Body of pancreas (tissue), 4 donors: ENCODE measurements at places on chromosomes 3 and 15. TPM values are rescaled to one million over a fixed set of nuclear protein-coding genes. Genes with fewer than 3 reads are reported as not detected.

Gene ECE2
- 11.7 TPM for total RNA-seq

Gene RAMAC
- total RNA-seq = 9.1 TPM

- DNase-seq = no peak
Measured at GRCh38 chr3:184512621-184513020, 49.0 kb upstream of the EPHB3 start.

DNA sequence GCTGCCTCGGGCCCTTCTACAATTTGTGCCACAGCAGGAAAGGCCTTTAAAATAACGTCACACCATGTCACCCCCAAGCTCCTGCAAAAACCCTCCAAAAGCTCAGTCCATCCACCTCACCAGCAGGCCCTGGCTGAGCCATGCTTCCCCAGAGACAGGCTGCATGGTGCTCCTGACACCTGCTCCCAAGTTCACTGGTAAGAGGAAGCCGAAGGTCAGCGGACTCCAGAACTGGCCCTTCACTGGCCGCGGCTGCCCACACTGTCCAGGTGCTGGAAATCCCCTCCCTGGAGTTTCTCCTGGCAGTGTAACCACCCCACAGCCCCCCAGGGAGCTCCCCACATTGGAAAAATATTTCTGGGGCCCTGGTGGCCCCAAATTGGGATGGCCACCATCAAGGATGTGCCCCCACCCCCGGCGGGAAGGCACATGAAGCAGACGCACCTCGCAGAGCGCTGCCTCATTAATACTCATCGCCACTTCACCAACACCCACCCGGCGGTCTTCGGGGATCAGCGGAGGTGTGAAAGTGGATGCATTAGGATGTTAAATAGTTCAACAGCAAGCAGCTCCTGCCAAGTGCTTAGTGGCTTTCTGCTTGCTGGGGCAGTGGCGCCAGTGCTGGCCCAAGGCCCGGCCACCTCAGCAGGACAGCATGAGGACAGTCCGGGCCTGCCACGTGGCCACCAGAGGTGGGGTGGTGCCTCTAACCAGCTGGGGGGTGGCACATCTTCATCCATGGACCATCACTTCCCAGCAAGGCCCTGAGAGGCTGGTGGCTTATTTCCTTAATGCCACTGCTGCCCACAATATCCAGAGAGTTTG lies 146.1 kb upstream of the IQSEC1 start:
- peak; percentile 63 for DNase-seq

- DNase-seq = no peak
Measured at GRCh38 chr3:84727616-84728015, 231.2 kb upstream of the CADM2 start.

- peak; percentile 74 for DNase-seq
Measured at GRCh38 chr3:173395412-173396181, 1.9 kb upstream of the NLGN1 start.

Gene LZTFL1
- 12.5 TPM for total RNA-seq

GRCh38 chr15:25701721-25702465 lies 161.2 kb downstream of the ATP10A start:
- DNase-seq = no peak

Gene KLHL24
- total RNA-seq = 22.7 TPM

DNA sequence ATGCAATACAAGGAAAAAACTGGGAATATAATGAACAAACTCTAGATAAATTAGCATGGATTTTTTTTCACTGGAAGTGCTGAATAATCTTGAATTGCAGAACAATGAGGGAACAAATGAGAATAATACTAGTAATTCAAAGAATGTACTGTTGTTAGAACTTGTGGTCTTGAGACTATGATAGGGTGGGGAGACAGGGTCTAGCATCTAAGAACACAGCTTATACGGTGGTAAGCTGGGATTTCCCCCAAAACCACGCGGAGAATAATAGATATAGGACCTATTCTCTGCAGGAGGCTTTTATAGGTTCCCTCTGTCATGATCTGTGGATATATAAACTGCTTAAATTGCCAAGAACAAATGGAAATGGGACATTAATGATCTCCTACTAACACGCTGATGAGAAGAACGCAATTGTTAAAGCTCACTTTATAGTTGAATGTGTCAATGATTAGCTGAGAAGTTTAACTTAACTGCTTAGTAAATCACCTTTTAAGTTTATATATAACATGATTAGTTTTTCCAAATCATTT lies 692.3 kb downstream of the ZPLD1 start:
- DNase-seq = no peak

Gene PEX11A
- 14.5 TPM for total RNA-seq

Gene ACOX2
- total RNA-seq = 2.3 TPM

DNA sequence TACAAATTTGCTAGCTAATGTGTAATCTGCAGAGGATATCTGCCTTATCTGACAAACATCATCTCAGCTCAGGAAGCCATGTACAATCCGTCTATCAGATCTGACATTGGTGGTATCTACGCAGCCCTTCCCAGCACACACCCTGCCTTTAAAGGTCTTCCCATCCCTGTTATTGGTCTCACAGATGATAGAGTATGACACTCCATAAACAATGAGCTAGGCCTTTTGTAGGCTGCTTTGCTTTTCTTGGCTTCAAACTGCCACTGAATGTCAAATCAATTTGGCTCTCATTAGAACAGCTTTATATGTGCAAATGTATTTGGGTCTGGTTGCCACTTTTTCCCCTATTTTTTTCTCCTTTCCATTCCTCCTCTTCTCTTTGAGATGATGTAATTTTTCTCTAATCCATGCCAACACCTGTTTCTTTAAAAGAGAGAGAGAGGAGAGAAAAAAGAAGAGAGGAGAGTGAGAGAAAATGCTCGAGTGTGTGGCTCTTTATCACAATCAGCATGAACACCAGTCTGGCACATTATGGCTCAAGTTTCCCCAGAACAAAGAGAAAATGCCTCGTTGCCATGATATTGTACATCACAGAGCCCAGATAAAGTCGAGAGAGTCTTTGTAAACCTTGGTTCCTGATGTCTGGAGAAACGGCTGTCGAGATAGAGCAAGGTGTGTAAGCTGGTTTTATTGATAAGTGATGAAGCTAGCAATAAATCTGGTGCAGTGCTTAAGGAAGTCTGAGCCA lies 80.8 kb upstream of the DPH6 start:
- DNase-seq = no peak

Gene UBXN7
- 11.2 TPM for total RNA-seq

- no peak for DNase-seq
Measured at GRCh38 chr3:118171236-118171852, 863.3 kb downstream of the IGSF11 start.

GRCh38 chr3:8152821-8153418 lies 348.7 kb upstream of the LMCD1 start:
- DNase-seq = no peak

DNA sequence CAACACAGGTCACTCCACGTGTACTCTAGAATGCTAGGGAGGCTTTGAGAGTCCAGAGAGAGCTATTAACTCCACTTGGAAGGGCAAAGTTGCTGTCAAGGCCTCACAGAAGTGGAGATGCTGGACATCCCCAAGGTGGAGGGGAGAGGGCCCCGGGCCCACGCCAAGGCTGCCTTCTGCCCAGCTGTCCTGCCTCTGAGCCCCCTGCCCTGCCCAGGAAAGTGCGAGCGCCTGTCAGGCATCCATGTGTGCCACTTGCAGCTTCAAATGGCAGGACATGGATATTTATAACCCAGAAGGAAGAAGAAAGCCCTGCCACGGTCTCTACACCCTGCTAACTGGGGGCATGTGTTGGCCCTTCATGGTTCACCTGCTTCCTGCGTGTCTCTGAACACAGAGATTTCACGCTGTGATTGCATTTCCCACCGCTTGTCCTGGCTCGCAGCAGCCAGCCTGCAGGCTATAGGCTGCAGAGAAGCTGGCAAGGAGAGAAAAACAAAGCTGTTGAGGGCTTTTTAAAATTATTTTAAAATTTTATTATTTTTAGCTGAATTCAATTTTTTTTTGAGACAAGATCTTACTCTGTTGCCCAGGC lies 17.0 kb downstream of the ANKDD1A start:
- no peak for DNase-seq

DNA sequence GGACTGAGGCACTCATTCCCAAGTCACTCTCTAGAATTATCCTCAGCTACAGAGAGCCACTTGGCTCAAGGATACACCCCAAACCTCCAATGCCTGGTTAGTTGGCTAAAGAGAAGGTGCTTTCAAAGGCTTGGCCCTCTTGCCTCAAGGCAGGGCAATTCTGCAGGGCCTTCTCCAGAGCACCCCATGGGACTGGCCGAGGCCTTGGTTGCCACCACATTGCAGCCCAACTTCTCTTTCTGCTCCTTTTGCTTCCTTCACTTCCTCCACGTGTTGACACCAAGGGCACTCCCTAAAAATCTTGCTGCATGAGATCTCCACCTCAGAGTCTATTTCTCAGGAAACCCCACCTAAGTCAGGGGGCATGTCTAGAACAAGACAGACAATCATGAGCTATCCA lies 36.7 kb downstream of the MEGF11 start:
- no peak for DNase-seq

GRCh38 chr3:195549931-195550519 lies 6.9 kb upstream of the PPP1R2 start:
- DNase-seq = no peak

DNA sequence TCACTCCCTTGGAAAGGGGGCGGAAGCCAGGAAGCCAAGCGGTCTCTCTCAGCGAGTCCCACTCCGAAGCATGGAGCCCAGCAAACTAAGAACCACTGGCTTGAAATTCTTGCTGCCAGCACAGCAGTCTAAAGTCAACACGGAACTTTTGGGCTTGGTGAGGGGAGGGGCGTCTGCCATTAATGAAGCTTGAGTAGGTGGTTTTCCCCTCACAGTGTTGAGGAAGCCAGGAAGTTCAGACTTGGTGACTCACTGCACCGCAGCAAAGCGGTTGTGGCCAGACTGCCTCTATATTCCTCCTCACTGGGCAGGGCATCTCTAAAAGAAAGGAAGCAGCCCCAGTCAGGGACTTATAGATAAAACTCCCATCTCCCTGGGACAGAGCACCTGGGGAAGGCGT lies 665.4 kb upstream of the CBLB start:
- no peak for DNase-seq

DNA sequence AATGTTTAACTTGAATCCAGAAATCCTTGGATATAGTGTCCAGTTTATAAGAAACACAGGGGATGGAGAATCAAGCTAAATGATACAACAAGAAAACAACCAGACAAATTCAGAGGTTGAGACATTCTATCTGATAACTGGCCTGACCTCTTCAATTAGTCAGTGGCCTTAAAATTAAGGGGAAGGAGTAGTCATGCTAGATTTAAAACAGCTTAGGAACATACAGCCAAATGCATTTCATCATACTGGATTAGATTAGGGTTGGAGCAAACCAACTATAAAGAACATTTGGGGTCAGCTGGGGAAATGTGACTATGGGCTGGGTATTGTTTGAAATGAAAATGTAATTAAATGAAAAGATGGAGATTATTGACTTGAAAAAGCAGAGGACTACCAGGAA lies 53.3 kb downstream of the PPARG start:
- no peak for DNase-seq

GRCh38 chr3:63441262-63441661 lies 163.2 kb downstream of the SYNPR start:
- DNase-seq = no peak

Gene POLQ
- total RNA-seq = 0.66 TPM

- DNase-seq = no peak
Measured at GRCh38 chr3:169836078-169836941, 23.6 kb upstream of the LRRC34 start.

DNA sequence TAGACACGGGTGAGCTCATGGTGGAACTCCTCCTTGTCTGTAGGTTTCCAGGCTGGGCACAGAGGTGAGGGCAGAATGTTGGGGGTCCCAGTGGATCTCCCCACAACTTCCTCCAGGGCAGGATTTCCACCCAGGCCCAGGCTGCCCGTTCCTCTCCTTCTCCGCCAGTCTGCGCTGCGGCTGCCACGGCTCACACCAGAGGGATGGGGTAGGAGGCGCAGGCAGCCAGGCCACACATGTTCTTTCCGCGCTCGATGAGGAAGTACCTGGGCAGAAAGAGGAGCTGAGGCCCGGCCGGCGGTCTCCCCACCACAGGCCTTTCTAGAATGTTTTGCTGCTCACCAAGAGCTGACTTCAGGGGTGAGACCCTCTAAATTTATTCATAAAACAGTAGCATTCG lies 22.9 kb downstream of the CTSH start:
- no peak for DNase-seq

Gene LRRN1
- 1.6 TPM for total RNA-seq

Gene MYEF2
- 12.9 TPM for total RNA-seq

DNA sequence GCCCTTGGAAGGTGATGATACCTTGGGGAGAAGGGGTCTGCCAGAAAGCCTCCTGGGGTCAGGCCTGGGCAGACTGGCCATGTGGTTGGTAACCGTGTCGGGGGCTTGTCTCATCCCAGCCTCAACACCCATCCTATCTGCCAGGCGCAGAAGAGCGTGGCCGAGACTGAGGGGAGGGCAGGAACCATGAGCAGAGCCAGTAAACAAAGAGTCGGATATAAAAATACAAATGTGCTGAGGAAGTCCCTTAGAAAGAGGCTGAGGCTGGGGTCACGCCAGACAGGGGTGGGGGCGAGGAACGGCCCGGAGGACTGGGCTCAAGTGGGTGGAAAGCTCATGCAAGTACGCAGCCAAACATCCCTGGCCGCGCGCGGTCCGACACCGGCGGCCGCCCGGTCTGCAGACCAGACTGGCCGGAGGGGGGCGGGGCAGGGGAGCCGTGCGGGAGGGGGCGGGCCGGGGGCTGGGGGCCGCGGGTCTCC lies 1.9 kb downstream of the CAMK2N2 start:
- DNase-seq = no peak

Gene C3orf49
- not detected for total RNA-seq

Gene ISG20
- total RNA-seq = 25.4 TPM

GRCh38 chr15:81728726-81729125 lies 317.1 kb downstream of the MEX3B start:
- DNase-seq = no peak

- DNase-seq = no peak
Measured at GRCh38 chr3:65576966-65577365, 461.8 kb downstream of the MAGI1 start.
